ENCODE measurements at places on chromosomes 16 and 17. TPM values are rescaled to one million over a fixed set of nuclear protein-coding genes. Genes with fewer than 3 reads are reported as not detected.

ACSM3 gene
- total RNA-seq: 2.6 TPM

ADAM11 gene
- 0.52 TPM for total RNA-seq

FAM117A gene
- total RNA-seq: 5.2 TPM

RHBDL3 gene
- total RNA-seq: 1.0 TPM

STX1B gene
- total RNA-seq: not detected

CXCL16 gene
- 1.6 TPM for total RNA-seq

All from skeletal muscle tissue (tissue), 5 donors.